CD4-positive, alpha-beta T cell (primary cell): ENCODE measurements at places on chromosomes 3 and 15.

DNA sequence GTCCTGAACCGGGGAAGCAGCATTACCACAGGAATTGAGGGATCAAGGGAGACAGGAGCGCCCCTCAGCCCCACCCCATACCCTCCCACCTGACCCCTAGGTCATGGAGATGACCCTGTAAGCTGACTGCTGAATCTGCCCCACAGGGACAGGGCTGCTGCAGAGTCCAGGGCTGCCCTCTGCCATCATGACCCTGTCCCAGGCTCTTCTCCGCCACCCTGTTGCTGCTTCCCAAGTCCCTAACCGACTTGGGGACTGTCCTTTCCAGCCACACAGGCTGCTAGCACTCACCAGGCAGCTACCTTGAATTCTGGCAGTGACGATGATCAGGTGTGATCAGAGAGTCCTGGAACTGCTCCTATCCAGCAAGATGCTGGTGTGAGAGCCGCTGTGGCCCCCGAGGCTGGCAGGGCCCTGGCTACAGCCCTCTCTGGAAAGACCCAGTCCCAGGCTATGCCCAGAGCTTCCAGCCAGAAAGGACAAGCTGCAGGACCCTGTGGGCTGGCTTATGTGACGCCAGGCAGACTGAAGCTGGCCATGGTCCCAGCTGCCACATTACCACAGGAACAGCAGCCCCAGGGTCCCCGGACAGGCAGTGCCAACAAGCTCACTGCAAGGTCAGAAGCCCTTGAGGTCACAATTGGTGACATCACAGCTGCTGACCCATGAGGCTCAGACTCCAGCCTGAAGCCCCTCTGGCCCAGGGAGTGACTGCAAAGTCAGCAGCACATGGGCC lies at the start of gene C3orf22:
C3orf22 (minus strand) TSS at position 597 of the 736 bp plus-strand sequence. CDS start 5,542 bp downstream, outside the sequence.
- no peak for DNase-seq

DNA sequence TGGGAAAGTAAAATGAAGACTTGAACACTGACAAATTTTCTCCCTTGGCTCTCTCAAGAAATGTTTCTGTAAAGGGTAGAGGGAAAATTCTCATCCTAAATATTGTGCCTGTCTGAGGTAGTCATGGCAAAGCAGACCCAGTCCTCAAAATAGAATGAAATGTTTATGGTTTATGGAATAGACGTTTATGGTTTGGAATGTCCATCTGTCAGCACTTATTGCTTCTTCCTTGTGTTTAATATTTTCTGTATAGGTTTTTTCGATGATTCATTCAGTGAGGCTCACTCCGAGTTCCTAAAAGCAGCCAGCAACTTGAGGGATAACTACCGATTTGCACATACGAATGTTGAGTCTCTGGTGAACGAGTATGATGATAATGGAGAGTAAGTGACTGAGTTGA lies 13.9 kb downstream of the ELL3 start:
- no peak for DNase-seq

DNA sequence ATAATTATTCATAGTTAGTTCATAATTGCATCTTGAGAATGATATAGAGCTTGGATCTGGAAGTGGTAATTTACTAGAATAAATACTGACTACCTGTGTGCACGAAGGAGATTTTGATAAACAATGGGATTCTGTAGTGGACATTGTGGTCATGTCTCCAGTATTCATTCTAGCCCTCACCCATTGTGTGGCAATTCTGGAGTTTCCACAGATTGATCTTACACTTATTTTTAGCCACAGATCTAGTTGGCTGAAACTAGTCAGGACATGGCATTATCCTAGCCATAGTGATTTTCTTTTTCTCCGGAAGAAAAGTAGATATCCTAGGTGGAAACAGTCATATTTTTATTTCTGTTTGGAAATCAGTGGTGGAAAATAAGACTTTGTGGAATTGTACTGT lies 833.1 kb downstream of the NAALADL2 start:
- DNase-seq = no peak

DNA sequence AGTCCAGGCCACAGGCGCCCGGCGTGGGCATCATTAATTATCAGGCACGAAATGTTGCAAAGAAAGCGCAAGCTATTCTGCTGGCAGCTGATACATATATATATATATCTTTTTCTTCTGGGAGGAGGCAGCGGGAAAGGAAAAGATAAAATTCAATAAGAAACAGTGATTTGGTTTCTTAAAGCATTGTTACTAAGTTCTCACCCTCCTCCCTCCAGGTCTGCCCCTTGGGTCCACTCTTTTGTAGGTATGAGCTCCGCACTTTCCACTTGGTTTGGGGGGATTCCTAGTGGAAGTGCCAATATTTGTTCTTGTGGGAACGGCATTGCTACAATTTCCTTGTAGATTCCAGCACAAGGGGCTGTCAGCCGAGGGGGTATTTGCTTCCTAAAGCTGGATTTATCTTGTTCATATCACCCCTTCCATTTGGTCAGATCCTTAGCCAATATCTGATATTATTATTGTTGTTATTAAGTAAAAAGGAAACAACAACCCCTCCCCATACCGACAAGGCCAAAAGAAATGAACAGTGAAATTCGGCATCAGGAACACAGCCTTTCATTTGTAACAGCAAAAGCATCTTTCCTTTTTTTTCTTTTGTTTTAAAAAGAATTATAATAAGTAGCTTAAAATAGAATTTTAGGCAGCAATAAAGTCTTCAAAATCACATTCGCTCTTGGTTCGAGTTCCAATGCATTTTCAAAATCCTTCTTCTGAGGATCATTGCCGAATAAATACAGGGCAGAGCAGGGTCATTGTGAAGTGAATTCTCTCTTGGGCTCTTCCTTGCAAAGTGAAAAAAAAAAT lies 15.6 kb downstream of the ZIC1 start:
- DNase-seq = no peak

DNA sequence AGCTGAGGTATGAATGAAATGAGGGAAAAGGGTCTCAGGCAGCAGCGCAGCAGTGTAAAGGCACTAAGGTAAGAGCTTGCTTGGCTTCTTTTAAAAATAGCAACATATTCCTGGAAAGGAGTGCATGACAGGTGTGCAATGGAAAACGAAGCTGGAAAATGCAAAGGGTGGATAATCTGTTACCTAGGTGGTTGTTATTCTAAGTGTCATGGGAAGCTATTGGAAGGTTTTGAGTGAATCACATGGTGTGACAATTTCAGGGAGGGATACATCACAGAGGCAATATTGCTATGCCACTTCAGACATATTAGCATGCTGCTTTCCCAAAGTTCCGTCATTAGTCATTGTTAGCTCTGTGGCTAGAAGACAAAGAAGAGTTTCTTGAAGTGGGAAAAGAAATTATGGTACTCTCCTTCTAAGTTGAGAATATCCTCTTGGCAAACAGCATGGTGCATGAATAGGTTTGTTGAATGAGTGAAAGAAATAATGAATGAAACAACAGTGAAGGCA lies 28.7 kb upstream of the TMEM45A start:
- DNase-seq = no peak

DNA sequence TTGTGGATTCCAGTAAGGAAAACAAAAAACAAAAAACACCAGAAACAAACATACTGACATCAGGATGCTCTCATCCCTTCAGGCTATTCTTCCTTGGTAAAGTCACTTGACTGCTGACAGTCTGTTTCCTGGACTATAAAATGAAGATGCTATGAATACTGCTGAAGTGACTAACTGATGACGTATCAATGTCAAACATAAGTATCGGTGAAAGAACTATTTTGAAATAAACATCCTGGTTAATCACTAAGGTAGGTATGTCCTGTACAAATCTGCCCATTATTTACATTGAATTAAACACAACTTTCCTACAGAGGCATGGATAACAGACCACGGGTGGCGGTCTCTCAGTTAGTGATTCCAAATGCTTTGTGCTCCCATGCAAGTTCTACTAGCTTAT lies 45.9 kb downstream of the CHAC1 start:
- no peak for DNase-seq

GRCh38 chr3:312160-312733 lies 115.7 kb downstream of the CHL1 start:
- DNase-seq = no peak

DNA sequence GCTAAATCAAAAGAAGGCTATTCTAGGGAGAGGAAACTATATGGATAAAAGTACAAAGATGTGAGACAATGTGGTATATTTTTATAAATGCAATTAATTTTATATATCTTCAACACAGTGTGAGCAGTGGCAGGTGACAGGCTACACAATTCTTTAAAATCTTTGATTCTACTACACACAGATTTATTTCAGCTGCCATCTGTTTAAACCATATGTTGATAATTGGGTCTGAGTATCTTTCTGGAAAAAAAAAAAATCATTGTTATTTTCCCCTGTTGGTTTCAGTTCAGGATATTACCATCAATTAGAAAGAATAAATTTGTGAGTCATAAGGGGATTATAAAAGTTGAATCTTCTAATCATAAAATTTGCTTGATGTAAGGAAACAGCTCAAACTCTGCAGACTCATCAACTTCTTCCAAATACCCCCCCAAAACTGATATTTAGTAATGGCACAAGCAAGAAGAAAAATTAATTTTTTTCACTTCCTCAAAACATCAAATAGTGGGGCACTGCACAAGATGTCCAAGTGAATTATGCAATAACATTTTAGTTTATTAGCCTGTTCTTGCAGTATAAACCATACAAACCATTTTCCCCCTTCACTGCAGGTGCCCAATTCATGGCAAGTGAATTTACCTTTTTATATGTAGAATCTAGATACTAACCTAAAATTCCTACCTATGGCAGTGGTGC lies 12.0 kb downstream of the PIERCE2 start:
- DNase-seq = no peak

DNA sequence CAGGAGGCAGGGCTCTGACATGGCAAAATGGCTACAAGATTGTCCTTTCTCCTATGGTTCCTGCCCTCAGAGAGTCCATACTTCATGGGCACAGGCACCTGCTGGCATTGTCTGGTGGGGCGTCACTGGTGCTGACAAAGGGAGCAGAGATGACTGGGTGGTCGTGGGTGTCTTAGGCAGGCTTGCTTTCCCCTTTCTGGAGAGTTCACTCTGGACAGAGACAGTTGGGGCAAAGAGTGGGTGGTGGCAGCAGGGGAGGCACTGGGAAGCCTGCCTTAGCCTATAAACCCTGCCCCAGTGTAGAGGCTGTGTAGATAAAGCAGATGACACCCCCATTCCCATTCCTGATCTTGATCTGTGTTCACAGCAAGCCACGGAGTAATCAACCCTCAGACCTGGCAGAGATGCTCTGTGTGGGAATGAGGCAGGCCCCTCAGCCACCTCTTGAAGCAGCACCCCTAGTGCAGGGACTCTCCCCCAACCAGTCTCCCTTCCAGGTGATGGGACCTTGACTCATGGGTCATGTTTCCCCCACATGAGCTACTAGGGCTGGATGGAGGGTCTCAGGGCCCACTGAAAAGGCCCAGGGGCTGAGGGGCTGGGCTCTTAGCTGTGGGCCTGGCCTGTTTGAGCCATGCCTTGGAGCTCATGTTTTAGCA lies 20.7 kb upstream of the DOCK3 start:
- no peak for DNase-seq

GRCh38 chr3:82031596-82031995 lies 270.2 kb upstream of the GBE1 start:
- no peak for DNase-seq

DNA sequence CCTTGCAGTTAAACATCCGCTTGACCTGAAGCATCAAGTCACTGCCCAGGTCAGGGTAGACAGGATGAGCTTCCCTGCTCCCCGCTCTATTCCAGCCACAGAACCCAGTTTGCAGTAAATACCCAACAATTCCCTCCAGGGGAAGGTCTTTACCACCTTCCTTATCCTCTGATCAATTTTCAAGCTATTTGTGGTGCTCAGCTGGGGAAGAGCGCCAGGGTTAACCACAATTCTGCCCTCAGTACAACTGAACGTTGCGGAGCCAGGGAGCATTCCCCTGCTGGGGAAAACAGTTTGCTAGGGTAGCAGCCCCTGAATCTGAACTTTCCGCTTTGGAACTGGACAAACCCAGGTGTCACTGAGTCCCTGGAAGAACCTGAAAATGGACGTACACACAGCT lies 28.5 kb downstream of the RBPMS2 start:
- DNase-seq = no peak

DNA sequence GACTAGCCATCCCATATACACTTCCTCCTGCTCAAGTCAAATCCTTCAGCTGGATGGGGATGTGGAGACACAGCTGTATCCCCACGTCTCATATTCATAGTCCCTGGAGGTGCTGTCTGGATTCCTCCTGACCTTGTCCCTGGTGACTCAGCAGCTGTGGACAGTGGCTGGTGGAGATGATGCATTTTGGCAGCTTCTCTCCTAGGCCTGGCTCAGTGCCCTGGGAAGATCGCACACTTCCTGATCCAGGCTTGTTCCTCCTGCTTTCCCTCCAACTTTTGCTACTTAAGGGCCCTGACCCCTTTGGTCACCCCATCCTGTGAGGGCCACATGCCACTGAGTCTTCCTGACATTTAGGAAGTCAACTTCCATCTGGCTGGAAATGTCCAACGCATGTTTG lies 44.4 kb downstream of the ADAMTSL3 start:
- DNase-seq = no peak

DNA sequence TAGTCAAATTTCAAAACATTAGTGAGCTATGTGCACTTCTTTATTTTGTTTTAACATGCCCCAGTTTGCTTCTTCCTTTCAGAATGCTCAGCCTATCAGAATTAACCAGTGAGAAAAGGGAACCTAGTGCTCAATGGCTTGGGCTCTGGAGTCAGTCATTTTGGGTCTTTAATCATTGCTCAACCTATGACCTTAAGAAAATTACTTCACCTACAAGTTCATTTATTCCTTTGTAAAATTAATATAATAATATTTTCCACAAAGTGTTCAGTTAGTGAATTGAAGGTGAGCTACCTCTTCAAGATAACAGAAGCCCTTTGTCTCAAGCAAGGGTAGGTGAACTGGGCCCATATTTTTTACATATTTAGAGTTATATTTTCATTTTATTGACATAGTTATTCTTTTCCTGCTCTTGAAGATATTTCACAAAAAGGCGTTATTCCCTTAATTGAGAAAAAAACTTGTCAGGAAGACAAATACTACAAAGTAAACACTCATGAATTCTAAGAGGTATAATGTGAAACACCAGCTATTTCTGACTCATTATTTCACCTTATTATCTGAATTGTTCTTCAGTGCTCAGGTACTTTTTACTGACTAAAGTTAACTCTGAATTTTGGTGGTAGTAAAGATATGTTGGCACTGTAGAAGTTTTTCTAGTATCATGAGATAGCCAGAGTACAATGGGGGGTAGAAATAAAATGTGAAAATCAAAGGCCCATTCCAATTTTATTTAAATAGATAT lies 415.5 kb downstream of the NAALADL2 start:
- no peak for DNase-seq

DNA sequence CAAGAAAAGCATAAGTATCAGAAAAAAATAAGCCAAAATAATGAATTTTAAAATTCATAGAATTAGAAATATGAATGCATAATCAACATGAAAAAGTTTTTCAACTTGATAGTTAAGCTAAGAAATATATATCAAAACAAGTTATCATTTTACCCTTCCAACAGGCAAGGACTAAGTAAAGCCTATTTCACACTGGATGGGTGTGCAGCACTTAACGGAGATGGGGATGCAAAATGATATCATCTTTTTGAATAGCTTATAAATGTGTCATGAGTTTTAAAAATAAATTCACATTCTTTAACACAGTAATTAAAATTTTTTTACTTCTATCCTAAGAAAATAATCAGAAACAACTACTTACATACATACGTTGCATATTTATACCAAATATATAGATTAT lies 20.9 kb downstream of the PIK3R4 start:
- DNase-seq = no peak

- no peak for DNase-seq
Measured at GRCh38 chr15:43505738-43506137, 11.7 kb upstream of the MAP1A start.

GRCh38 chr3:186002884-186003472 lies 65.2 kb upstream of the TRA2B start:
- no peak for DNase-seq

GRCh38 chr3:64228110-64228509 lies 2.8 kb upstream of the PRICKLE2 start:
- no peak for DNase-seq
